ENCODE measurements at places on chromosomes 4 and X. TPM values are rescaled to one million over a fixed set of nuclear protein-coding genes. Genes with fewer than 3 reads are reported as not detected.

The ALAS2 gene
- total RNA-seq: not detected

- no peak for DNase-seq
- H3K4me1 ChIP-seq: no peaks in the 10 kb centered on the region
- no peaks in the 10 kb centered on the region for H3K27me3 ChIP-seq
- no peaks in the 10 kb centered on the region for H3K36me3 ChIP-seq
Observed at GRCh38 chr4:18435781-18436180, 414.2 kb upstream of the LCORL start.

The RNF212 gene
- total RNA-seq: not detected

The HAUS3 gene
- total RNA-seq: 10.0 TPM

- DNase-seq: no peak
- H3K27me3 ChIP-seq: no peaks in the 10 kb centered on the region
- H3K4me3 ChIP-seq: no peak overlapping the region
- no peaks in the 10 kb centered on the region for H3K4me1 ChIP-seq
- no peaks in the 10 kb centered on the region for H3K36me3 ChIP-seq
Observed at GRCh38 chr4:73617256-73617655, 3.0 kb downstream of the RASSF6 start.

DNA sequence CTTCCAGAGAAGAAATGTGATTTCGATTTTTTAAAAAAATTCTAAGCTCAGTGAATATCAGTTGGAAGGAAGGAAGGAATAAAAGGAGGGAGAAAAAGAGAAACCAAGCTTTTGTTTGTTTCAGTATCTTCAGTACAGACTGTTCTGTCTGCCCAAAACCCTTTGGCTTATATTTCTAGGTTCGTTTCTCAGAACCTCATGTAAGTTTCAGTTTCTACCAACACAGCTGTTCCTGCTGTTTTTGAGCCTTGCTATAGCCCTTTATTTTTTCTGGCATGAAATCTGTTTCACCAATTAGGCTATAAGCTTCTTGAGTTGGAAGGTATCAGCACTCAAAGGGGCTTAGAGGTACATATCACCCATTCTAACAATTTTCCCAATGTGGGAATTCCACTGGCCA is 157.9 kb downstream of the GBA3 start:
- no peak overlapping the region for H3K4me3 ChIP-seq
- H3K4me1 ChIP-seq: no peaks in the 10 kb centered on the region
- H3K27me3 ChIP-seq: no peaks in the 10 kb centered on the region
- H3K27ac ChIP-seq: no peak overlapping the region

Data from SJSA1 (cell line).